ENCODE measurements at places on chromosomes 6 and 20.

DNA sequence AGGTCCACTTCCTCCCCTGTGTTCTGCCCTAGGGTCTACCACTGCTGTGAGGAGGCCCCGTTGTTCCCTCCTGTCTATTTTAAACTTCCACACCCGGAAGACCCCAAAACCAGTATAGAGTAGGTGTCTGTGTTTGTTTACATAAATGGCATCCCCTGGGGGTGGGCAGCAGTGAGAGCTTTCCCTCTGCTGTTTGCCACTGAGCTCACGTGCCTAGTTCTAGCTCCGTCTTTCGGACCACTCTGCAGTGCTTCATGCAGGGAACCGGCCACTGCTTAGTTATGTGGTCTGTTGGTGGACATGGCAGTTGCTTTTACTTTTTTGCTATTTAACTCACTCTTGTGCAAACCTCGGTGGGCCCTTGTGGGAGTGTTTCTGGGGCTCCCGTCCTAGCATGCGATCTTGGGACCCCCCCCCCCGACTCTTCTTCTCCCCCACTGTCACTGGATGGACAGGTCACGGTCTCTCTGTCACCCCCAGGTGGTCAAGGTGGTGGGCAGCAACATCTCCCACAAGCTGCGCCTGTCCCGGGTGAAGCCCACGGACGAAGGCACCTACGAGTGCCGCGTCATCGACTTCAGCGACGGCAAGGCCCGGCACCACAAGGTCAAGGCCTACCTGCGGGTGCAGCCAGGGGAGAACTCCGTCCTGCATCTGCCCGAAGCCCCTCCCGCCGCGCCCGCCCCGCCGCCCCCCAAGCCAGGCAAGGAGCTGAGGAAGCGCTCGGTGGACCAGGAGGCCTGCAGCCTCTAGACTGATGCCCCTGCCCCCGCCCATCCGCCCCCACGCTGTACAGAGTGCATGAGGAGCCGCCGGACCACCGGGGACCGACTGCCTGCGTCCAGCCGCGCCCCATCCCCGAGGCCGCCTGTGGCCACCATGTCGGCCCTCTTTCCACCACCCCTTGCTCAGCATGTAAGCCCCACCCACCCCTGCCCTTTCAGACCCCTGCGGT is 40.9 kb downstream of the VSTM2L start:
- DNase-seq, result no peak

GRCh38 chr6:44531442-44532015 is 144.0 kb downstream of the CDC5L start:
- no peak for DNase-seq

GRCh38 chr6:51289041-51289440 is 470.4 kb downstream of the TFAP2B start:
- DNase-seq, result no peak

- DNase-seq, result peak; percentile 66
Observed at GRCh38 chr6:13624871-13625288, 9.7 kb downstream of the NOL7 start.

GRCh38 chr6:154247119-154247861 is 109.3 kb downstream of the IPCEF1 start:
- no peak for DNase-seq

GRCh38 chr6:15090745-15091384 is 155.0 kb upstream of the JARID2 start:
- DNase-seq, result no peak

- DNase-seq, result no peak
Observed at GRCh38 chr6:42387336-42387735, 64.4 kb downstream of the TRERF1 start.

DNA sequence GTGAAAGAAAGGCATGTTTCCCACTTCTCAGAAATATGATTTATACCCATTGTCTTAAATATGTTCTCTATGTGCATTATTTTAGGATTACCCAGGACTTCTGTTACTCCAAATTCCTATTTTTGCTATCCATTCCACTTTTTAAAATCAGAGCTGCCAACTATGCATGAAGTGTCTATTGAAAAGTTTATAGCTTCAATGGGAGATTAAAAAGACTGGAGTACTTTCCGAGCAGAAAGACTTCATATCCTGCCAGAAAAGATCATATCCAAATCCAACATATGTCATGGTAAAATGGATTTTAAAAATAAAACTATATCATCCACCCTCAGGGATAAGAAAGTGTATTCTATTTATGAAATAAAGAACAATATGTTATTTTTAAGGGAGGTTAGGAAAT is 212.7 kb downstream of the COL12A1 start:
- DNase-seq, result no peak

GRCh38 chr6:40377173-40377806 is 209.9 kb downstream of the LRFN2 start:
- no peak for DNase-seq

DNA sequence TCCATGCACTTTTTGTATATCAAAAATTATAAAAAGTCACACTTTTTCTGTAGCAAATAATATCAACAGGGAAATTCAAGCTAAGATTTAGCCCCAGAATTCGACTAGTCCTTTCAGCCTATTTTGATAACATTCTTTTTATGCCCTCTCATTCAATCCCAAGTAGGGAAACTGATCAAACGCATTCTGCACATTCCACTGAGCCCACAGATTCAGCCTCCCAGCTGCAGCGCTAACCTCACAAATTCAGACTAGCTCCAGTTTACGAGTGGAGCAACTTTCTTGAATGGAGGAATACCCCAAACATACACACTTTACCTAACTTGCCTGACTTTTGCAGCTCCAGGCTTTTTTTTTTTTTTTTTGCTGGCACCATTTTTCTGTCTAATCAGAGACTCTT is 70.3 kb upstream of the HEY2 start:
- DNase-seq, result no peak

- no peak for DNase-seq
Observed at GRCh38 chr6:151497905-151498304, 4.1 kb downstream of the CCDC170 start.

DNA sequence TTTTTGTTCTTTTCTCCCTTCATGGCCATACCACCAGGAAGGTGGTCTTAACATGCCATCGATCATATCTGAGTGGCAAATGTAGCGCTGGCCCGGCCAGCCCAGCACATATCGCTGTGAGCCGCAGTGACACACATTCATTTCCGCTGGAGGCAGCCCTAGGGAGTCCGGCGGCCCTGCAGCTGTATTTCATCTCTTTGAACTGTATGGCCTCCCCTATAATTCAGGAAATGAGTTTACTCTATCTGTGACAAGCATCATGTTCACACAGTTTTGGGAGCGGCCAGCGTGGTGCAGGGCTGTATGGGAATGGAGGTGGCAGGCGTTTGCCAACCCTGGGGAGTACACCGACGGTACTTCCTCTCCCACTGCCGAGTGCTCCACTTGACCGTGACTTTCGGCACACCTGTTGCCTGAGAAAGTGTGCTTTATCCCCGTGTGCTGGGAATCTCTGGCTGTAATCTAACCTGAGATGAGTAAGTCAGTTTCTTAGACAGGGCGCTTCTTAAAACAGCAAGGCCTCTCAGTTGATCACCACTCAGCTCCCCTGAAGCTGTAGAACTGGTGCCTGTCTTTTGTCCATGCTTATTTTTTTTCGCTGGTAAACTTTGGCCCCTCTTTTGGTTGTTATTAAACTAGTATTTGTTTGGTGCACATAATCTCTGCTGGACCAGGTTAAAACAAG is 257.1 kb upstream of the TAB2 start:
- no peak for DNase-seq

GRCh38 chr20:25309395-25310267 is 61.7 kb downstream of the PYGB start:
- peak; percentile 92 for DNase-seq

DNA sequence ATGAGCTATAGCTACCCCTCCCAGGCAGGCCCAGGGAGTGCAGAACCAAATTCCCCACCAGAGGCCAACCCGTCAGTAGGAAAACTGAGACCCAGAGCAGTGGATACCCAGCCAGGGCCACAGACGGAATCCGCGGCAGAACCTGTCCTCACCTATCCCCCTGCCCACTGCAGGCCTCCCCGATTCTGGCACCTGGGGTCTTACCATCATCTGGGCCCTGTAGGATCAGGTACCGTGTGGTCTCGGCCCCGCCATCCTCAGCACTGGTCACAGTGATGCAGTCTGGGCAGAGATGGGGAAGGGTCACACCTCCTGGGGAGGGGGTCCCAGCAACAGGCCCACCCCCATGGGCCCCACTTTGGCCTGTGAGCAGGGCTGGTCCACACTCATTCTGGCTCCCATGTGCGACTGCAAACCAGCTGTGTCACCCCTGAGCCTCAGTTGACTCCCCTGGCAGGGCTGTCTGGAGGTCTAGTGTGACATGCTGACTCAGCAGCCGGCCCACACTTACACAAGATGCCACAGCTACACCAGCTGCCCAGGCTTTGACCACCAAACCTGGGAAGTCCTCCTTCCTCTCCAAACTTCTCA is 3.8 kb downstream of the ZNF335 start:
- peak; percentile 34 for DNase-seq

GRCh38 chr20:57959589-57959988 is 249.8 kb upstream of the PMEPA1 start:
- no peak for DNase-seq

- DNase-seq, result peak; percentile 45
Observed at GRCh38 chr6:110874880-110875547, 429 bp downstream of the AMD1 start.

- DNase-seq, result peak; percentile 64
Observed at GRCh38 chr20:50569864-50570836, 60.0 kb downstream of the PTPN1 start.

GRCh38 chr6:162728197-162728596 is 423 bp downstream of the PACRG start:
- no peak for DNase-seq

- no peak for DNase-seq
Observed at GRCh38 chr6:34025112-34025807, 120.6 kb downstream of the GRM4 start.

DNA sequence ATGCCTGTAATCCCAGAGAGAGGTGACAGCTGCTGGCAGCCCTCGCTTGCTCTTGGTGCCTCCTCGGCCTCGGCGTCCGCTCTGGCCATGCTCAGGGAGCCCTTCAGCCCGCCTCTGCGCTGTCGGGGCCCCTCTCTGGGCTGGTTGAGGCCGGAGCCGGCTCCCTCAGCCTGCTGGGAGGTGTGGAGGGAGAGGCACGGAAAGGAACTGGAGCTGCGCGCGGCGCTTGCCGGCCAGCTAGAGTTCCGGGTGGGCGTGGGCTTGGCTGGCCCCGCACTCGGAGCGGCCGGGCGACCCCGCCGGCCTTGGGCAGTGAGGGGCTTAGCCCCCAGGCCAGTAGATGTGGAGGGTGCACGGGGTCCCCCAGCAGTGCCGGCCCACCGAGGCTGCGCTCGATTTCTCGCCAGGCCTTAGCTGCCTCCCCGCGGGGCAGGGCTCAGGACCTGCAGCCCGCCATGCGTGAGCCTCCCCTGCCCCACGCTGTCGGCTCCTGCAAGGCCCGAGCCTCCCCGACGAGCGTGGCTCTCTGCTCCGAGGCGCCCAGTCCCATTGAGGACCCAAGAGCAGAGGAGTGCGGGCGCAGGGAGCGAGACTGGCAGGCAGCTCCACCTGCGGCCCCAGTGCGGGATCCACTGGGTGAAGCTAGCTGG is 34.6 kb downstream of the C6orf52 start:
- DNase-seq, result no peak

DNA sequence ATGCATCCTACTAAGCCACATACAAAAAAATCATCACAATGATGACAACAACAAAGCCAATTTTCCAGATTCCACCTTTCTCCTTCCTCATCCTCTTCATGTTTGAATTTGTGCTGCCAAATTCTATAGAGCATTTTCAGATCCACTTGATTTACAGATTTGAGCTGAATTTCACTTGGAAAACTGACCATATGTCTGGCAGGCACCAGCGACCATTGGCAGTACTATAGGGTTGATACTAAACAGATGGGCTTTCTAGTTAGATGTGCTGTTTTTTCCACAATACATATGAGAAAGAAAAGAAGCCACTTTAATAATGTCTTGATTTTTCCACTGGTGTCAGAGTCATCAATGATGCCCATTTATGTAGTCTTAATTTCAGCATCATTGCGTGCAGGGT is 127.0 kb downstream of the PHACTR3 start:
- DNase-seq, result no peak

GRCh38 chr6:106612671-106613416 is 16.5 kb downstream of the RTN4IP1 start:
- no peak for DNase-seq

- DNase-seq, result no peak
Observed at GRCh38 chr6:91590191-91590590, 1003.3 kb upstream of the MAP3K7 start.

GRCh38 chr20:35541118-35541782 is 628 bp upstream of the ERGIC3 start:
- peak; percentile 25 for DNase-seq

DNA sequence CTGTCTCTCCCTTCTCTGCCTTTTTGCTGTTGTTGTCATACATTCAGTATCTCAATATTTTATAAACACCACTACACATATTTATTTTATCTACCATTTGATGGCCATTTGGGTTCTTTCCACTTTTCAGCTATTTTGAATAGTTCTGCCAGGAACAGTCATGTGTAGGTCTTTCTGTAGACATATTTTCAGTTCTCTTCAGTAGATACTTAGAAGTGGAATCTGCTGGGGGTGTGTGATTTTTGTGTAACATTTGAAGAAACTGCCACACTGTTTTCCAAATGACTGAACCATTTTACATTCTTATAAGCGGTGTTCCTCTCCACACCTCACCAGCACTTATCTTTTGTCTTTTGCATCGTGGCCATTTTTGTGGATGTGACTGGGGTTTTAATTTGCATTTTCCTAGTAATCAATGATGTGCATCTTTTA is 197.7 kb downstream of the ARID1B start:
- DNase-seq, result no peak

GRCh38 chr20:25327521-25328235 is 63.0 kb downstream of the ABHD12 start:
- no peak for DNase-seq

DNA sequence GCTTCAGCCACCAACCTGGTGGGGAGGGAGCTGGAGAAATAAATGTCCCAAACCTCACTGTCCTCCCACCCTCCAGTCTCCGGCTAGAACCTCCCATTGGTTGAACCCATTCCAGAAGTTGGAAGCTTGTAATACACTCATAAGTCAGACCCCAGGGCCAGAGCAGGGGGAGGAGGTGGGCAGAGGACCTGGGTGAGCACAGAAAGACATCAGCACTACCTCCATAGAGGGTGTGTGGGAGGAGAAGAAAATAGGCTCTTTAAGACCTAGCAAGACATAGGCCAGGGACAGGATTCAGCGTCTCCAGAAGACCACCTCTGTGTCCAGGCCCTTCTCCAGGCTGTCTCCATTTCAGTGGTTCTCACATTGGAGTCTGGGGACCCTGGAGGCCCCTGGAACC is 73.3 kb upstream of the TOP1 start:
- DNase-seq, result no peak

DNA sequence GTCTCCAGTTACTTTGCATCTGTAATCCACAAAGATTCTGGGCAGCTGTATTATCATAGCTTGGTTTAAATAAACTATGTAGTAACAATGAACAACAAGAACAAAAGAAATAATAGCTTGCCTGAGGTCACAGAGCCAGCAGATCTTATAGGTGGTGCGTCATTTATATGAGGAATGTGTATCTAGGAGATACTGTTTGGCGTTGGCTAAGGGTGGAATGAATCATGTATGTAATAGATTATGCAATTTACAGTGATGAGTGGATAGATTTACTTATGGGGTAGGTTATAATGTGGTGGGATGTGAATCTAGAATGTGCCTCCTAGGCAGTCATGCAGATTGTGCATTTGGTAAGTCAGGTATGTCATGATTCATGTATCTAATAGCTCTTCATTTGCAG is 42.8 kb downstream of the HNF4A start:
- DNase-seq, result peak; percentile 83

Data from ELR (cell line).